ENCODE measurements at places on chromosomes 4 and X.

GRCh38 chrX:86002076-86002896, 45.1 kb downstream of the CHM start:
- no peak for DNase-seq

DNA sequence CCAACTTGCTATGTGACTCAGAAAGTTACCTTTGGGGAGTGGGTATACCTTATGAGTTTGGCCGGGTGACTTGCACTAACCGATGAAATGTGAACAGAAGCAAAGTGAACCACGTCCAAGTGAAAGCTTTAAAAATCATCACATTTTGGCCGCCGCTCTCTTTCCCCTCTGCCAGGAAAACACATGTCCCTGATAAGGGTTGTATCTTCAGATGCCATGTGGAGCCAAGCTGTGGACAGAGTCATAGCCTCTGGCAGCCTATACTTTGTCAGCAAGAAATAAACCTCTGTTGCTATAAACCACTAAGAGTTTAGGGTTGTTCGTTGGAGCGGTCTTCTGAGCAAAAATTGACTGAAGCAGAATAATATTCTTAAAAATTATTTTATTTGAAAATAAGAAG, 92.3 kb downstream of the PRDM5 start:
- no peak for DNase-seq

GRCh38 chr4:148273501-148273986, 168.7 kb downstream of the NR3C2 start:
- DNase-seq = no peak

DNA sequence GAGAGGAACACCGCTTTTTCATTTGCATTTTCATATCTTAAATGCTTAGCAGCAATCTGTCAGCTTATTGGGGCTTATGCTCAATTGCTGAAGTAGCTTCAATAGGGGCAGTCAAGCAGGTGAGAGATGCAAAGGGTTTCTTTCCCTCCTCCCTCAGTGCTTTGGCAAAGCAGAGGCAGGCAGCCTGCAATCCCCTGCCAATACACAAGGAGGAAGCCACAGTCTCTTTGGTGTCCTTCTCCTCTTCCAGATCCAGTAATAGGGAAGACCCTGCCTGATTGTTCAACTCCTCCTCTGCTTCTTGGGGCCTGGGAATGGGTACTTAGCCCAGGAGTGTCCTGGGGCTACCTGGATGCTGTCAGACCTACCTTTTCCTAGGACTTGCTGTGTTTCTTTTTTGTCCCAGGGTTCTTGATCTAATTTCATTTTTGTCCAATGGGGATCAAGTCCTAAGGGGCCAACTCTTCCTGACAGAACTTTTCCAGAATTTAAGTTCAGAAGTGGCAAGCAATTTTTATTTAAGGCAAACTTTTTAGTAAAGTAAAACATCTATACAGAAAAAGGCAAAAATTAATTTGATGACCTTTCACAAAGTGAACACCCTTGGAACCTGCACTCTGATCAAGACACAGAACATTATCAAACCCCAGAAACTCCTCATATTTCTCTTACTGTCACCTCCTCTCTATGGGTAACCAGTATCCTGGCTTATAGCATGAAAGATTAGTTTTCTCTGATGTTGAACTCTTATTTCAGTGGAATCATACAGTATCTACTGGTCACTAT, 260.3 kb downstream of the PPP3CA start:
- DNase-seq = no peak

DNA sequence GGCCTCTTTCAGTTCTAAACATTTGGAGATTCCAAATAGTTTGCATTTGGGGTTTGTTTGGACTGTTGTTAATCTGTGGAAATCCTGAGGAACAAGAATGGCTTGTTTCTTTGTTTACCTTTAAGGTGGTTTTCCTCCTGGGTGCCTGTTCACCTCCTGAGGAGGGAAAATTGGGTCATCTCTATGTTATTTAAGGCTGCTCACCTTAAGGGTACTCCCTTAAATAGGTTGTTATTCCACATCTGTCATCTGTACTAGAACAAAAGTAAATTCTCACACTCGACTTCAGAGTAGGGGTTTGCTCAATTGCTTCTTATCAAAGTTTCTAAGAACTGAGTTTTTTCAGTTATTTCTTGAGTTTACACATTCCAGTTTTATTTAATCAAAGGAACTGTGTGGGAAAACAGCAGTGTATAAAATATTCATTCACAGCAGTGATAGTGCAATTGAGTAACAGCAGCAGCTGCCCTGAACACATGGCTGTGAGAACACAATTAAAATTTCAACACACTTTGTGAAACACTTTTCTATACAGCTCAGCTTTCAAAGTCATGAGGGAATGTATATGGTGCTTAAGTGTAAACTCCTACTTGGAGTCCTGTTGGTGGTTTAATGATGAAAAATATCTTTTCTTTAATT, 238.5 kb upstream of the PGRMC2 start:
- no peak for DNase-seq

GRCh38 chr4:40582413-40582812, 47.3 kb downstream of the RBM47 start:
- DNase-seq = no peak

GRCh38 chr4:38618505-38618904, 45.5 kb upstream of the KLF3 start:
- DNase-seq = no peak

- no peak for DNase-seq
These were observed 2.2 kb upstream of the SYN1 start for GRCh38 chrX:47621851-47622250.

DNA sequence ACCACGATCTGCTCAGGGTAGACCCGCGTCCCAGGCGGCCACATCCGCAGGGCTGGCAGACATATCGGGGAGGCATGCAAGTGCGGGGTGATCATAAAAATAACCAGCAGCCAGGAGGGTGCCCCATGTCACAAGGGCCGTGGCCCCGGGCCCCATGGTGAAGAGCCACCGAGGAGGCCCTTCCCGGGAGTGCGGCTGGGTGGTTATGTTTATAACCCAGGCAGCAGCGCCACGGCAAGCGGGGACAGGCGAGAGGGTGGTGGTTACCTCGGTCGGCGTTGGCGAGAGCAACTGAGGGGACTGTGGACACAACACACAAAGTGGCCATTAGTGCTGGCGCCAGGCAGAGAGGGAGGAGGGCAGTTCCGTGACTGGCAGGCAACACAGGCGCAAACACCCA, 92.7 kb upstream of the AFAP1 start:
- DNase-seq = no peak

GRCh38 chr4:147737623-147738022, 5.7 kb downstream of the ARHGAP10 start:
- DNase-seq = no peak

- no peak for DNase-seq
These were observed 105.5 kb downstream of the PRRG1 start for GRCh38 chrX:37454537-37455285.
